ENCODE measurements at places on chromosomes 4 and X.

DNA sequence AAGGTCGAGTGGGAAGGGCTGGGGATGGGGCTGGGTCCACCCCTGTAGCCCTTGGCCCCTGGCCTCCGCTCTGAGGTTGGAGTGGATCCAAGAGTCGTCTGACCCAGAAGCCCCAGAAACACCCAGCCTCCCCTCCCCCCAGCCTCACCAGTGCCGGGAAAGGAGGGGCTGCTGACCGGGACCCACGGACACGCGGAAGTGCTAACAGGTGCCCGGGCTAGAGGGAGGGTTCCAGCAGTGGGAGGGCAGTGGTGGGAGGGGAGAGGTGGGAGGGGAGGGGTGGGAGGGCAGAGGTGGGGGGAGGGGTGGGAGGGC, 131.8 kb upstream of the NKX1-1 start:
- no peak for DNase-seq

- DNase-seq = no peak
These were observed at the start of gene CCDC158 for GRCh38 chr4:76420762-76421581. CCDC158 (minus strand) TSS chr4:76421141; CDS start chr4:76403207, 17,934 bp downstream.

- DNase-seq = no peak
These were observed 55.8 kb downstream of the GPAT3 start for GRCh38 chr4:83591730-83592129.

DNA sequence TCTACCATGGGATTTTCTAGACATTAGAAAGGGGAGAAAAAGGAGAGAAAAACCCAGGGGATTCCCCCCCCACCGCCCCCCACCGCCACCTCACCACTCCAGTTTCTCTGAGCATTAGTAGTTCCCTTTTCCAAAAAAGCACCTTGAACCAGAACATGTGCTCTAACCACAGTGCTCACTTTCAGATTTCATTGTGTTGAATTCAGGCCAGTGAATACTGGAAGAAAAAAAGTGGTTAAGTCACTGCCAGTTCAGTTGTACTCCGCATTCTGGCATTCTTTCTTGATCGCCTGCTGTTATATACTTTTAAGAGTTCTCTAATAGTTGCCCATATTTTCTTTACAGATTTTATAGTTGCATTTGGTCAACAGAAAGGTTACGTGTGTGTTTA, 40.9 kb downstream of the JADE3 start:
- no peak for DNase-seq

GRCh38 chr4:75434105-75434504, 80.1 kb downstream of the RCHY1 start:
- no peak for DNase-seq

GRCh38 chrX:109848461-109849050, 115.5 kb upstream of the ACSL4 start:
- no peak for DNase-seq

DNA sequence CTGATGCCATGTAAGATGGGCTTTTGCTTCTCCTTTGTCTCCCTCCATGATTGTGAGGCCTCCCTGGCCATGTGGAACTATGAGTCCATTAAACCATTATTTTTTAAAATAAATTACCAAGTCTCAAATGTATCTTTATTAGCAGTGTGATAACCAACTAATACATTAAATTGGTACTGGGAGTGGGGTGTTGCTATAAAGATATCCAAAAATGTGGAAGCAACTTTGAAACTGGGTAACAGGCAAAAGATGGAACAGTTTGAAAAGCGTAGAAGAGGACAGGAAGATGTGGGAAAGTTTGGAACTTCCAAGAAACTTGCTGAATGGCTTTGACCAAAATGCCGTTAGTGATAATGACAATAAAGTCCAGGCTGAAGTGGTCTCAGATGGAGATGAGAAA, 526.7 kb downstream of the SH3BGRL start:
- no peak for DNase-seq

- DNase-seq = no peak
These were observed 140.6 kb upstream of the ARX start for GRCh38 chrX:25156323-25156722.

DNA sequence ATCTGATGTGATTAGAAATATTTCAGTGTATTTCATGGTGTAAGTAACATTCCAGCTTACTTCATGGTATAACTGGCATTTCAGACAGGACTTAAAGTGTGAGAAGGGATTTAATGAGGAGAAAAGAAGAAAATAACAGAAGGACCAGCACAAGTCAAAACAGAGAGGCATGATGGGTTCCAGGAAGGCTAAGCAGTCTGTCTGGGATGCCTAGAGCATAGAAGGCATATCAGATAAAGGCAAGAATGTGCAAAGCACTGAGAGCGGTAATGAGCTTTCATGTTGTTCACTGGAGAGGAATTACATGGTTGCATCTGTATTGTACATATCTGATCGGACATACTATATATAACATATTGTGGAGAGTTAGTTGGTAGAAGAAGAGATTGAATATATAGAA, 54.2 kb downstream of the GRID2 start:
- no peak for DNase-seq

DNA sequence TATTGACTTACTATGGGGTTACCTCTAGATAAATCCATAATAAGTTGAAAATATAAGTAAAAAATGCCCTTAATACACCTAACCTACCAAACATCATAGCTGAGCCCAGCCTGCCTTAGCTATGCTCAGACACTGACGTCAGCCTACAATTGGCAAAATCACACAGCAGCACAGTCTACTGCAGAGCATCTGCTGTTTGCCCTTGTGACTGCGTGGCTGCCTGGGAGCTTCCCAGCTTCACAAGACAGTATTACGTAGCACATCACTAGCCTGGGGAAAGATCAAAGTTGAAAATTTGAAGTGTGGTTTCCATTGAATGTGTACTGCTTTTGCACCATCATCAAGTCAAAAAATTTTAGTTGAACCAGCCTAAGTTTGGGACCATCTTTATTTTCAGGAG, 8.8 kb downstream of the HTT-AS start:
- DNase-seq = no peak

Data from vagina (tissue), 2 donors.